Effector CD4-positive, alpha-beta T cell (primary cell): ENCODE measurements at places on chromosomes 7 and 10.
A peak's percentile ranks its signal among the peaks of the same experiment; 100 is the strongest.

DNA sequence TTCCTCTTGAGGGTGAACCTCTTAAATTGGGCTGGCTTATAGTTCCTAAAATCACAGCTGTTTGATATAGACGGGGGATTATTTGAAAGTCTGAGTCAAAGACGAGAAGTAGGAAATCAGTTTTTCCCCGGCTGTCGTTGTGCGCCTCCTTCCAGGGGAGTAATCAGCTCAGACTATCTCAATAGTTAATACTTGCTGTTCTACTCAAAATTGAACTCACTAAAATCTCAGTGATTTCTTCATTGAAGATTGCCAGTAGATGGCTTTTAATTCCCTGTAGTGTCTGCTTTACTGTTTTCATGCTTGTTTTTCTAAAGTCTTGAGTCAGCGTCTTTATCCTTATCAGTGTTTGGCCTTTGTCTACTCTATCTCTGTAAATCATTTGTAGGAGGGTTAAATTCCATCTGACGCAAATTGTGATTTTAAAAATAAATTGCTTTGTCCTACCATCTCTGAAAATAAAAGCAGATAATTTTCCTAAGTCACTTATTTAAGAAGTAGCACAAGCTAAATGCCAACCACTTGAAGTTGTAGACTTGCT lies 47.3 kb downstream of the CNNM2 start:
- DNase-seq = no peak

- DNase-seq = no peak
Measured at GRCh38 chr7:151406886-151407583, 2.8 kb downstream of the WDR86 start.

DNA sequence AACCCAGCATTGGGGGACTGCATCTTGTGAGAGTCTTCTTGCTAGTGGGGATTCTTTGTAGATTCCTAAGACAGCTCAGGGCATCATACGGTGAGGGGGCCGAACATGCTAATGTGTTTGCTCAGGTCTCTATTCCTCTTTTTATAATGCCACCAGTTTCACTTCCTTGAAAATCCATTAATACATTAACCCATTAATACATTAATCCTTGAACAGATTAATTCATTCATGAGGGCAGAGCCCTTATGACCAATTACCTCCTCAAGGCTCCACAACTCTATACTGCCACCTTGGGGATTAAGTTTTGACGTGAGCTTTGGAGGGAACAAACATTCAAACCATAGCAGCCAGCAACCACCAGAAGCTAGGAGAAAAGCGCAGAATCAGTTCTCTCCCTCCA lies 67.2 kb upstream of the POT1 start:
- DNase-seq = no peak

GRCh38 chr7:106050002-106050745 lies 61.9 kb downstream of the SYPL1 start:
- no peak for DNase-seq

DNA sequence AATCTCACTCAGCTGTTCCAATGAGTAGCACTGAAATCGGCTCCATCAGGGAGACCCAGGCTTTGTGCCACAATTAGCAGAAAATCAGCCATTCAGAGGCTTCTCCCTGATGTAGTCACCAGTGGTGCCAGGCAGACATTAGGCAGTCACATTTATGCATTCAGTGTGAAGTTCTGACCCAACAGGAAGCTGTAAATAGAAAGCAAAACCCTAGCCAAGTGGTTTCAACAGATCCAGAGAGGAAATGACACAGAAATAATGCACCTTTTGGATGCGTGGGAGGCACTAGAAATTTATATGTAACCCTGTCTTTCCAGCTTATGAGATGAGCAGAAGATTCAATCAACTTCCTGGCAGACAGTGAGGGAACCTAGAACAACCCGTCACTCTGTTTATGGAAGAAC lies 186.4 kb downstream of the PDE1C start:
- no peak for DNase-seq

DNA sequence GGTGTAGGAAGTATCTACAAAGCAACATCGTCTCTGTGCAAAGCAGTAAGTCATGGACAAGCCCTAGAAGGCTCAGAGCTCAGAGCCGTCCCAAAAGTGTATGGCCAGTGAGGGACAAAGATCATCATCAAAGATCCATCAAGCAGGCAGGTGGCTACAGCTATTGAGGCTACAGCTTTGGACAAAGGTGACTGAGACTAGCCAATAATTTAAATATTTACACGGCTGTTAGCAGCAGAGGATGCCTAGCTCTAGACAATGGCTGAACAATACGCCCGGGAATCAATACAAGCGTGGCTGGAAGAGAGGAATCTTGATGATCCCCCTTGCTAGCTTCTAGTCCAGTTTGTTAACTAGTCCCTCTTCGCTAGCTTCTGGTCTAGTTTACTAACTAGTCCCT lies 17.9 kb downstream of the NMT2 start:
- no peak for DNase-seq

DNA sequence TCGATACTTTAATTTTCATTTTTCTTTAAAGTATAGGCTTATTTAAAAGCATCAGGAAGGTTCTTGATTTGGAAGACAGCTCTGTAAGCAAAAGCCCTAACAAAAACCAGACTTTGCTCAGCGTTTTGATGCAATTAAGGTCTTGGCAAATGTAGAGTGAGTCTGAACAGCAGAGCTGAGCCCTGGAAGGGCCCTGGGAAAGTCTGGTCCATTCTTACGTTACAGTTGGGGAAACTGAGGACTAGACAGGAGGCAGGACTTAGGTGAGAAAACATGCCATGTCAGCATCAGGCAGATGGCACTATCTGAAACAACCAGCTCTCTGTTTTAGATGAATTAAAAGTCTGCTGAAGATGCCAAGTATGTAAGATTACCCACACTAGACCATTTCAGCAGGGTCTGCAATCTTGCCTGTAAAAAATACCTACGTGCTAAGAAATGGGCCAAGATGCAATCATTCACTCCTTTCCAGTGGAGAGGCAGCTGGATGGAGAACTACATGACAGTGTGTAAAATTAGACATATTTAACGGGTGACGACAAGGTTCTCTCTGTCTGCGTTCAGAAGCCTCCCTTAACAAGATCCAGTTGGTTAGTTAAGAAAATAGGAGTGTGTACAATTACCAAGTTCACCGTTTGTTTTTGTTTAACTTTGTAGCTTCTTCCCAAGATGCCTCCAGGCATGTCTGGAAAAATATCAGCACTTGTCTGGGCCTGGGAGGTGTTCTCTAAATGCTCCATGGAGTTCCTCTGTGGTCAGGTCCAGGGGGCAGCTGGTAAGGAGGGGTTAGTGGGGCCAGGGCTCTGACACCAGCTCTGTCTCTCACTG lies 502.3 kb upstream of the ZMIZ1 start:
- no peak for DNase-seq

DNA sequence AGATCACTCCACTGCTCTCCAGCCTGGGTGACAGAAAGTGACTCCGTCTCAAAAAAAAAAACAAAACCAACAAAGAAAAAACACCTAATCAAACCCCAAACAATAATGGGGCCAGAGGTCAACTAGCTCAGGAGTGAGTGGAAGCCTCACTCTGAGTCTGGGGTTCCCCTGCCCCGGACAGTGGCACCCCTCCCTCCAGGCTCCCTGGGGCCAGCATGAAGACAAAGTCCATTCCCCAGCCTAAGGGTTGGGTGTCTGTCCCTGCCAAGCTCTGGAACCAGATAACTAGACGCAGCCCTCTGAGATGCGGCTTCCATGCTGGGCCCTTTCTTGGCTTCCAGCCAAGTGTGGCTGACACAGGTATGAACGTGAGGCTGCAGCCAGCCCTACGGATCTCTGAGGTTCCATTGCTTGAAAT lies 1.7 kb upstream of the FUOM start:
- DNase-seq = peak; percentile 37

DNA sequence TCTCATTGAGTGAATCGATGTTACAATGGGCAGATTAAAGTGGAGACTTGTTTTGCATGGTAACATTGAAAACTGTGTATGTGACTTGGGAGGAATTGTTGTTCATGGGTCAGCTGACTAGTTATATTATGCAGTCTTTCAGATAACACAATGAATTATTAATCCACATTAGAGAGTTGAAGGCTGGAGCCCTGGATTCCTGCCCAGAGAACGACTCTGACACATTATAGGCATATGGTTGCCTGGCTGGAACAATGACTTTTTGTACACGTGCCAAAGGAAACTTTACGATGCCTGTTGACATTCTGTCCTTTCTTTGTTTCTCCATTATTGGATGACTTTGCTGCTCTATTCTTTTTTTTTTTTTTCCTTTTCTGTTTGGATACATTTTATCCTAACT lies 52.3 kb upstream of the TMEM229A start:
- no peak for DNase-seq

DNA sequence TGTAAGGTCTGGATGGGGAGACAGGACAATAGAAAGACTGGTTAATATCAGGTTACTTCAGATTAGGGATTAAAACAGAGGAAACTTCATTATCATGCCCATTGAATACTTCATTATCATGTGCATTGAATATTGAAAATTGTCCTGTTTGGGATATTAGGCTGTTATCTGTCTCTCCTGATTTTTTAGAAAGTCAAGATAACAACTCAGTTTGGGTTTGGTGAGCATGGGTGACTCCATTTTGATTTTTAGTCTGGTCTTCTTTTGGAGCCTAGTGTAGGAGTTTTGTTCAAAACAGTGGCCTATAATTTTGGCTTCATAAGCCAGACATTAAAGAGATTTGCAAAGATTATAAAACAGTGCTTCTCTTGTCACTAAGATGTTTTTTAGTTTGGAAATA lies 95.5 kb downstream of the ADK start:
- no peak for DNase-seq

GRCh38 chr7:102101111-102101551 lies 185.5 kb upstream of the SH2B2 start:
- no peak for DNase-seq

DNA sequence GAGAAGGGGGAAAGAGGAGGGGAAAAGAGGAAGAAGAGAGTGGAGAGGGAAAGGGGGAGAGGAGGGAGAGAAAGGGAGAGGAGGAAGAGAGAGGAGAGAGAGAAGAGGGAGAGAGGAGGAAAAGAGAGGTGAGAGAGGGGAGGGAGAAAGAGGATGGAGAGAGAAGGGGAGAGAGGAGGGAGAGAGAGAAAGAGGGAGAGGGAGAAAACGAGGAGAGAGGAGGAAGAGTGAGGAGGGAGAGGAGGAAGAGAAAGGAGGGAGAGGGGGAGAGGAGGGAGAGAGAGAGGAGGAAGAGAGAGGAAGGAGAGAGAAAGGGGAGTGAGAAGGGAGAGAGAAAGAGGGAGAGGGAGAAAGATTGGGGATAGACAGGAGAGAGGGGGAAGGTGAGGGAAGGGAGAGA lies 197.6 kb upstream of the FOXK1 start:
- DNase-seq = no peak
